Activated CD4-positive, alpha-beta T cell treated with anti-CD3 and anti-CD28 coated beads for 36 hours (primary cell): ENCODE measurements at places on chromosomes 6 and 20. TPM values are rescaled to one million over a fixed set of nuclear protein-coding genes. Genes with fewer than 3 reads are reported as not detected.
A peak's percentile ranks its signal among the peaks of the same experiment; 100 is the strongest.

DTD1 gene
- total RNA-seq, result 40.7 TPM

GSTA1 gene
- total RNA-seq, result not detected

- H3K4me1 ChIP-seq, result peaks cover 3% of the 10 kb centered on the region
- no peaks in the 10 kb centered on the region for H3K36me3 ChIP-seq
- no peaks in the 10 kb centered on the region for H3K27me3 ChIP-seq
- H3K27ac ChIP-seq, result no peak overlapping the region
- DNase-seq, result no peak
Measured at GRCh38 chr6:135265278-135265677, 84.2 kb downstream of the MYB start.

- peaks cover 41% of the 10 kb centered on the region for H3K27me3 ChIP-seq
- H3K4me1 ChIP-seq, result peaks cover 19% of the 10 kb centered on the region
- H3K4me3 ChIP-seq, result peak overlapping the region; percentile 55
- H3K36me3 ChIP-seq, result no peaks in the 10 kb centered on the region
- H3K27ac ChIP-seq, result peak overlapping the region; percentile 43
Measured at GRCh38 chr6:56851541-56852259, 103.2 kb upstream of the BEND6 start.

DNA sequence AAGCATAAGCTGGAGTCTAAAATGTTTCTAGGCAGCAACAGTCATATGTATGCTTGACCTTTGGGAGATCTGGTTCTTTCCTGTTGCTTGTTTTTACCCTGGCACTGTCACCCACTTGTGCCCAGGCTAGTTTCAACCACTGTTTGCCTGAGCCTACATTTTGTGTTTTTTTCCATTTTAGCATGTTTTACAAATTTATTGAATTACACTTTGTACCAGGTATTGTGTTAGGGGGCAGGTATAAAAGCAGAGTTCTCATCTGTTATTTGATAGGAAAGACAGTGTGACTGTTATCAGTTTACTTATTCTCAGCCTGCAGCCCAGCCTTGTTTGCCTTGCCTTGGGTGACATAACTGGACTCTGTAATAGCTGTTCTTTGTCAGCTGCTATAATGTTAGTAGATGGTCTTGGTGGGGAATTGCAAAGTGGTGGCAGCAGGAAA is 147.0 kb downstream of the CDKAL1 start:
- H3K27me3 ChIP-seq, result no peaks in the 10 kb centered on the region
- peaks cover 16% of the 10 kb centered on the region for H3K4me1 ChIP-seq
- H3K36me3 ChIP-seq, result peaks cover 7% of the 10 kb centered on the region
- DNase-seq, result no peak

C6orf58 gene
- not detected for total RNA-seq

DNA sequence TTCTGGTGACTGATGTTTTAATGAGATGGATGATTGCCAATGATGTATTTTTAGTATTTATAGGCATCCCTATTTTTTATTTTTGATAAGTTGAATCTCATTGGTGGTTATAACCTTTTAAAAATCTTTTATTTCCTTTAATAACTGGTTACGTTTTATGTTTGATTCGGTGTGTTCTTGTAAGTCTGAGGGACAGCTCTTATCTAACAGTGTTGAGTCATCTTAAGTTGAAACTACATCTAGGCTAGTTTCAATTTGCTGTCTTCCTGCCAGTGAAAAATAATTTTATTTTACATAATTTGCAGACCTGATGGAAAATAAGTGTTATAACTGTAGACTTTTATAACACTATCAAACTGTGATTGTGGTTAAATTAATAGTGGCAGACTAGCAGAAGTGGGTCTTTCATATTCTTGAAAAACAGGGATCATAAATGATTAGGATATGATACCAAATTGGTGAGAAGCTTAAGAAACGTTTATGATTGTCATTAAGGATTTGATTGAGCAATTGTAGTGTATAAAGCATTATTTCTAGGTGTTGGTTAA is 4.6 kb downstream of the AFDN start:
- no peak for DNase-seq
- peaks cover 41% of the 10 kb centered on the region for H3K27me3 ChIP-seq
- H3K36me3 ChIP-seq, result no peaks in the 10 kb centered on the region
- H3K4me3 ChIP-seq, result no peak overlapping the region
- H3K4me1 ChIP-seq, result peaks cover 26% of the 10 kb centered on the region

GRCh38 chr6:163837691-163838431 is 423.3 kb downstream of the QKI start:
- H3K27me3 ChIP-seq, result peaks cover 6% of the 10 kb centered on the region
- H3K4me3 ChIP-seq, result no peak overlapping the region
- H3K4me1 ChIP-seq, result no peaks in the 10 kb centered on the region
- no peaks in the 10 kb centered on the region for H3K36me3 ChIP-seq
- no peak for DNase-seq

- H3K4me3 ChIP-seq, result no peak overlapping the region
- no peaks in the 10 kb centered on the region for H3K36me3 ChIP-seq
- no peak overlapping the region for H3K27ac ChIP-seq
- no peak for DNase-seq
- H3K4me1 ChIP-seq, result no peaks in the 10 kb centered on the region
- H3K27me3 ChIP-seq, result no peaks in the 10 kb centered on the region
Measured at GRCh38 chr6:56730663-56731529, 88.2 kb upstream of the DST start.

GGTLC1 gene
- not detected for total RNA-seq

- H3K4me3 ChIP-seq, result no peak overlapping the region
- H3K27ac ChIP-seq, result no peak overlapping the region
- DNase-seq, result peak; percentile 26
- peaks cover 17% of the 10 kb centered on the region for H3K4me1 ChIP-seq
Measured at GRCh38 chr20:25372584-25373336, 17.9 kb downstream of the ABHD12 start.

DNA sequence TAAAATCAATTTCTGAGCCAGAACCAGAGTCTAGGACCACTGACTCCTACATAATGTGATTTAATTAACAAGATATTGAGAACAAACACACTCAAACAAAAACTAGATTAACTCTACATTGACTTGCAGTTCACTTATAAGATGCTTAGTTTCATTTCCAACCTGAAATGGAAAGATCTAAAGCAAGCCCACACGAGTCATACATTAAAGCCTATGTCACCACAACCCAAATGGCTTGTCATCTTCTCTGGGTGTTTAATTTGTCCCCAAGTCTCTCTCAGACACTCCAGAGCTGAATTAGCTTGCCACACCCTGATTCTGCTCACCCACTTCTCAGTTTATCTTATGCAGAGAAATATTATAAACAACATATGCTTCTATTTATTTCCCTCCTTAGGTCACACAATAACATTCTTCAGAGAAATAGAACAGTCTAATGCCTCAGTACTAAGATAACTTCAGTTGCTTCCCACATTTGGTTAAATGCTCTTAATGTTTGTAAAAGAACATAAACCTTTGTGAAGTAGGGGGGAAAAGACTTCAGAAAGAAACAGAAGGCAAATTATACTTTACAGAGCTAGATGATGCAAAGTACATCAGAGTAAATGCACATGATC is 8.8 kb upstream of the FBXO30 start:
- H3K4me3 ChIP-seq, result no peak overlapping the region
- H3K36me3 ChIP-seq, result no peaks in the 10 kb centered on the region
- DNase-seq, result no peak
- peaks cover 33% of the 10 kb centered on the region for H3K4me1 ChIP-seq
- no peaks in the 10 kb centered on the region for H3K27me3 ChIP-seq

- H3K36me3 ChIP-seq, result peaks cover 10% of the 10 kb centered on the region
- no peak overlapping the region for H3K4me3 ChIP-seq
- peaks cover 26% of the 10 kb centered on the region for H3K4me1 ChIP-seq
- no peaks in the 10 kb centered on the region for H3K27me3 ChIP-seq
Measured at GRCh38 chr6:26202201-26202611, 115.0 kb downstream of the HFE start.

- no peak for DNase-seq
- H3K27me3 ChIP-seq, result no peaks in the 10 kb centered on the region
- no peak overlapping the region for H3K4me3 ChIP-seq
- H3K36me3 ChIP-seq, result peaks cover 12% of the 10 kb centered on the region
- H3K27ac ChIP-seq, result no peak overlapping the region
Measured at GRCh38 chr6:18468503-18468843, 81.3 kb downstream of the RNF144B start.

- H3K4me3 ChIP-seq, result no peak overlapping the region
- H3K36me3 ChIP-seq, result no peaks in the 10 kb centered on the region
- H3K4me1 ChIP-seq, result no peaks in the 10 kb centered on the region
- peak; percentile 10 for DNase-seq
- no peak overlapping the region for H3K27ac ChIP-seq
Measured at GRCh38 chr6:163793011-163793983, 378.8 kb downstream of the QKI start.

DNA sequence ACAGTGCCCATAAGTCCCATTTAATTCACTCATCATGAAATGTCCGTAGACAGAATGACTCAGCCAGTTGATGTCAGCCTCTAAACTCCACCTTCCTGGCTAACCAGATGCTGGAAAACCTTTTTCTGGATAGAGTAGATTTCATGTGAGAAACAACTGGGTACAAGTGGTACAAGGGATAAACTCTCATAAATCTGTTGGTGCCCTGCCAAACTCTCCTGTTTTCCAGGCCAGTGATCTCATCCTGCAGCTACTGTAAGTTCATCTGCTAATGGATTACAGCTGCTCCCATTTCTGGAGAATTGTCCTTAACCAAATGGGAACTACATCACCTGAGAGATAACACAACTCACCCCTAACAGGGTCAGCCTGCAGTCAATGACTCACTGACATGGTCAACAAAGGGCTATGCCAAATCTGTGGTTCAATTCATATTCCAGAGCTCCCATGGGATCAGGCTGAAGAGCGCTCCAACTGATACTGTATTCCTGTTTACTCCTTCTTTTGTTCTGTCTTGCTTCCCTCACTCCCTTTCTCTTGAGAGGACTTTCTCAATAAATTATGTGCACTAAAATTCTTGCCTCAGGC is 210.1 kb upstream of the HDDC2 start:
- no peak overlapping the region for H3K4me3 ChIP-seq
- no peaks in the 10 kb centered on the region for H3K36me3 ChIP-seq
- H3K27me3 ChIP-seq, result peaks cover 4% of the 10 kb centered on the region
- no peak overlapping the region for H3K27ac ChIP-seq
- no peaks in the 10 kb centered on the region for H3K4me1 ChIP-seq
- DNase-seq, result no peak

ETV7 gene
- total RNA-seq, result 2.5 TPM

DNA sequence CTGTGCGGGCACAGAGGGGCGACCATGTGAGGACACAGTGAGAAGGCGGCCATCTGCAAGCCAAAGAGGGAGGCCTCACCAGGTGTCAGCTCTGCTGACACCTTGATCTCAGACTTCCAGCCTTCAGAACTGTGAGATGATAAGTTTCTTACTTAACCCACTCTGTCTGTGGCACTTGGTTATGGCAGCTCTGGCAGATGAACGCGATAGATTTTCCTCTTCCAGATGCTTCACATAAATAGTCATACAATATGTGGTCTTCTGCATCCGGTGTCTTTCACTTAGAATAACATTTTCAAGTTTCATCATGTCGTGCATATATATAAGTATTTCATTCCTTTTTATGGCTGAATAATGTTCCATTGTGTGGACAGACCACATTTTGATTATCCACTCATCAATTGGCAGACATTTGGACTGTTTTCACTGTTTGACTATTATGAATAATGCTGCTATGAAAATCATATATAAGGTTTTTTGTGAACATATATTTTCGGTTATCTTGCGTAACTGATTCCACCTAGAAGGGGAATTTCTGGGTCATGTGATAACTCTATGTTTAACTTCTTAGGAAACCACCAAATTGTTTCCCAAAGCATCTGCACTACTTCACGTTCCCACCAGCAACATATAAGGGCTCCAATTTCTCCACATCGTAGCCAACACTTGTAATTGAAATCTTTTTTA is 30.2 kb downstream of the PRR18 start:
- H3K4me1 ChIP-seq, result peaks cover 7% of the 10 kb centered on the region
- no peak for DNase-seq
- H3K27ac ChIP-seq, result no peak overlapping the region
- peaks cover 4% of the 10 kb centered on the region for H3K27me3 ChIP-seq

PRL gene
- total RNA-seq, result not detected

DNA sequence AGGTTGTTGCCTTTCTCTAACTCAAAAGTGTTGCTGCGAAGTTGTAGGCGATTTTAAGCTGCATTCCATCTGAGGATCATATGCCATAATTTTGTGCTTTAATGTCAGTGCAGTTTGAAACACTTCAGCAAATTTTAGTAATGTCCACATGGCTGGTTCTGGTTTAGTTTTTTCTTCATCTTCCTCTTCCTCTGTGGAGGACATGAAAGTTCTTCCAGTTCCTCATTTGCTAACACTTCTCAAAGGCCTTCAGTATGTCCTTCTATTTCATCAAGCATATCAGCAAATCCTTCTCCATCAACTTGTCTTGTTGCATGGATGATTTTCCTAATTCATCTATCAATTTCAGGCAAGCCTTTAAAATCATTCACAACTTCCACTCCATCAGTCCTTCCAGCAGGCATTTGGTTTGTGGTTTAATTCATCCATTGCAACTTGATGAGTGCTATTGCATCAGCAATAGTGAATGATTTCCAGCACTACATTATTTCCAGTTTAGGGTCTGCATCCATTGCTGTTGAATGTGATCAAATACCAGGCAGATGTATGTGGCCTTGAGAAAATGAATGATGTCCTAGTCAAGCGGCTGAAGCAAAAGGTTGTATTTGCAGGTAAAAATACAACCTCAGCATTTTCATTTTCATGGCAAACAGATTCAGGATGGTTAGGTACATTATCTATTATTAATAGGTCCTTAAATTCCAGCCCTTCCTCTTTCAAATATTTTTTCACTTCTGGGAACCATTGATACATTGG is 20.2 kb downstream of the SHLD1 start:
- H3K4me1 ChIP-seq, result peaks cover 25% of the 10 kb centered on the region
- H3K36me3 ChIP-seq, result peaks cover 23% of the 10 kb centered on the region
- no peak overlapping the region for H3K4me3 ChIP-seq

L3MBTL3 gene
- 9.3 TPM for total RNA-seq

GRCh38 chr6:119308048-119308570 is 41.5 kb downstream of the MAN1A1 start:
- no peak overlapping the region for H3K27ac ChIP-seq
- peaks cover 36% of the 10 kb centered on the region for H3K4me1 ChIP-seq
- DNase-seq, result no peak
- H3K36me3 ChIP-seq, result peaks cover 14% of the 10 kb centered on the region
- no peaks in the 10 kb centered on the region for H3K27me3 ChIP-seq

DNA sequence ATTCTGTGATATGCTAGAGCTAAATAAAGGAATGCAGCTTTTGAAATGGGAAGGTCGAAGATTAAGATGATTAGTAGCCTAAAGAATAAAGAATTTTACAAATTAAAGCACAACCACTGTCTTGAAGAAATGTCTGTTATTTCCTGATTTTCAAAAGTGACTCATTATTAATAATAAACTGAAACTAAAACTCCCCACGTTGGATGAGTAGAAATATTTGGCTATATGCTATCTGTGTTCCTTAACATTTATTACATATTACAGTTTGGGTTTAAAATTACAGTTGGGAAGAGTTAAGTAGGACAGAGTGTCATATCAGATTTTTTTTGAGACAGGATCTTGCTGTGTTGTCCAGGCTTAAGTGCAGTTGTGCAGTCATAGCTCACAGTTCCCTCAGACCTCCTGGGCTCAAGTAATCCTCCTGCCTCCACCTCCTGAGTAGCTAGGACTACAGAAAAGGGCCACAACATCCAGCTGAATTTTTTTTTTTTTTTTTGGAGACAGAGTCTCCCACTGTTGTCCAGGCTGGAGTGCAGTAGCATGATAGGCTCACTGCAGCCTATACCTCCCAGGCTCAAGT is 47.1 kb downstream of the AKIRIN2 start:
- H3K27me3 ChIP-seq, result no peaks in the 10 kb centered on the region
- DNase-seq, result no peak
- peaks cover 23% of the 10 kb centered on the region for H3K4me1 ChIP-seq
- peaks cover 50% of the 10 kb centered on the region for H3K36me3 ChIP-seq

DSN1 gene
- 20.7 TPM for total RNA-seq

TGM3 gene
- not detected for total RNA-seq

- H3K27ac ChIP-seq, result peak overlapping the region; percentile 69
- H3K4me3 ChIP-seq, result peak overlapping the region; percentile 82
- peaks cover 45% of the 10 kb centered on the region for H3K4me1 ChIP-seq
Measured at GRCh38 chr6:26128013-26128771, 41.0 kb downstream of the HFE start.
